Endothelial cell of umbilical vein (primary cell): ENCODE measurements at places on chromosomes 1 and 21.

GRCh38 chr21:42592156-42592820, 61.1 kb upstream of the PDE9A start:
- DNase-seq = no peak

DNA sequence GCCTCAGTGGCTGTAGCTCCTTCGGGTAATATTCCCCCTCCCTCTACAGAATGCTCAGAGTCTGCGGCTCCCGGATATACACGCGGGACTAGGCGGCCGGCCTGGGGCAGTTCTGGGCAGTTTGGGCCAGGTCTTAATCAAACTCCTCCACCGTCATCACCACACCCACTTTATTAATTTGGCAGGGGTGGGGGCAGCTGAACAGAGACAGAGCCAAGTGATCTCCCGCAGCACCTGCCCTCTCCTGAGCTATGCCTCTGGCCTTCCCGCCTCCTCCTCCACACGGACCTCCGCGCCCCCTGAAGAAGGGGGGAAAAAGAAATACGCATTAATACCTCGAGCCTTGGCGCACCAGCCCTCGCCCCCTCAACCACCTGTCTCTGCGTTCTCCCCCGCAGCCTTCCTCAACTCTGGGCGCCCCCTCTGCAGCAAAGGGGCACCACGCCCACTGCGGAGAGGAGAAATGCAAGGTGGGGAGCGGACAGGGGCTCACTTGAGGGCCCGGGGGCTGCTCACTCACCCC, 42.6 kb downstream of the CD34 start:
- DNase-seq = peak; percentile 45

DNA sequence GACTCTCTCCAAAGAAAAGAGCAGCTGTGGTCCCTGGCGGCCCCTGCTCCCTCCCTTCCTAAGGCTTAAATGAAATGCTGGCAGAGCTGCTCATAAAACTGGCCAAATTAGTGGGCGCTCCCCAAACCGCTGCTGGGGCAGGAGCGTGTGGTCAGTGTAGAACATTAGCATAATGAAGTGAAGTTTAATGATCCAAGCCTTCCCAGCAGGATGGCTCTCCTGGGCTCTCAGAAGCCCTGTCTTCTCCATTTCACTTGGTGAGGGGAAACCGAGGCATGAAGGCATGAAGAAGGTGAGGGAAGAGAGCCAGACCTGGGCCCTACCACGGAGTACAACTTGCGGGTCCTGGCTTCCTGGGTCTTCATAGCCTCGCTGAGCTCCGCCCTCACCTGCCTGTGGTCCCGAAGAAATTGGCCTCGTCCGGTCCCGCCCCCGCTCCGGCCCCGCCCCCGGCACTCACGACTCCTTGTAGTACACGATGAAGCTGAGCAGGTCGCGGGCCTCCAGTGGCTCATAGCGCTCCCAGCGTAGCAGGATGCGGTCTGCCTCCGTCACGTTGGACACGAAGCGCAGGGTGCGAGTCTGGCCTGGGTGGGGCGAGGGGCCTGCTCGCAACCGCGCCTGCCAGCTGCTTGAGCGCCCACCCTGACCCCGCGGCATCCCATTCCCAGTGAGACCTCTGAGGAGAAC, 10.3 kb downstream of the INSRR start:
- DNase-seq = no peak

GRCh38 chr1:64505944-64506655, 36.2 kb downstream of the CACHD1 start:
- DNase-seq = no peak
